Stimulated activated CD4-positive, alpha-beta T cell treated with anti-CD3 and anti-CD28 coated beads, TNF-alpha, amount 100 ng/mL, for 48 hours (primary cell): ENCODE measurements at places on chromosomes 16 and 17.
A peak's percentile ranks its signal among the peaks of the same experiment; 100 is the strongest.

- DNase-seq = no peak
These were observed 457.8 kb downstream of the HS3ST4 start for GRCh38 chr16:26149364-26150190.

GRCh38 chr17:18004345-18004744 is 31.7 kb downstream of the DRC3 start:
- DNase-seq = no peak

DNA sequence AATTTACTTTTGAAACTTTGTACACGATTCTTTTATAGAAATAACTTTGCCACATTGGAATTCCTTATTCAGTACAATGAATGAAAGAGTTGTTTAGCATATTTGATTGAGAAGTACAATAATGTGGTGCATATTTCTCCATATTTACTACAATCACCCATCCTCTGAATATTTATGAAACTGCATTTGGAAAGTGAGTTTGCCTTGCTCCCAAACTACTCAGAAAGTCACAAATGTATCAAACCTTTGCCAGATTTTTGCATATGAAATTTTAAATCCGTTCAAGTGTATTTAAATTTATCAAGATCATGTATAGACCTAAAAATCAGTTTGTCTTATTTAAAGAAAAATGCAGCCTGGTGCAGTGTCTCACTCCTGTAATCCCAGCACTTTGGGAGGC is 148.7 kb downstream of the CDH11 start:
- no peak for DNase-seq

DNA sequence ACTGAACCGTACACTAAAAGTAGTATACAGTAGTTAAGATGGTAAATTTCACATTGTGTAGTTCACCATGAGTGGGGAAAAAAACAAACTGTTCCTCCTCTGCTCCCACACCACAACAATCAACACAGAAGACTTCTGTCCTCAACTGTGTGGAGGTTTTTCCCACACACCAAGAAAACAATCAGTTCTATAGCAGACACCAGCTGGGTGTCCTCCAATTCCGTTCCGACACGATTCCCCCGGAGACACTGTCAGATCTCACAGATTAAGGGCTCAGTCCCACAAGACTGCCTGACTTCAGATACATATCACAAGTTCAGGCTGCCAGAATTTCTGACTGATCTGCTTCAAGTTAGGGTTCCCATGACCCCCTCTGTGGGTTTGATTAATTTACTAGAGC is 31.8 kb downstream of the BBS2 start:
- no peak for DNase-seq

- DNase-seq = no peak
These were observed 11.6 kb upstream of the GRB2 start for GRCh38 chr17:75417054-75417580.

GRCh38 chr17:73646409-73647300 is 2.4 kb upstream of the SDK2 start:
- DNase-seq = no peak

- DNase-seq = no peak
These were observed 26.8 kb upstream of the PIK3R6 start for GRCh38 chr17:8894202-8894671.

GRCh38 chr16:11298143-11298900 is 17.2 kb upstream of the PRM1 start:
- no peak for DNase-seq

DNA sequence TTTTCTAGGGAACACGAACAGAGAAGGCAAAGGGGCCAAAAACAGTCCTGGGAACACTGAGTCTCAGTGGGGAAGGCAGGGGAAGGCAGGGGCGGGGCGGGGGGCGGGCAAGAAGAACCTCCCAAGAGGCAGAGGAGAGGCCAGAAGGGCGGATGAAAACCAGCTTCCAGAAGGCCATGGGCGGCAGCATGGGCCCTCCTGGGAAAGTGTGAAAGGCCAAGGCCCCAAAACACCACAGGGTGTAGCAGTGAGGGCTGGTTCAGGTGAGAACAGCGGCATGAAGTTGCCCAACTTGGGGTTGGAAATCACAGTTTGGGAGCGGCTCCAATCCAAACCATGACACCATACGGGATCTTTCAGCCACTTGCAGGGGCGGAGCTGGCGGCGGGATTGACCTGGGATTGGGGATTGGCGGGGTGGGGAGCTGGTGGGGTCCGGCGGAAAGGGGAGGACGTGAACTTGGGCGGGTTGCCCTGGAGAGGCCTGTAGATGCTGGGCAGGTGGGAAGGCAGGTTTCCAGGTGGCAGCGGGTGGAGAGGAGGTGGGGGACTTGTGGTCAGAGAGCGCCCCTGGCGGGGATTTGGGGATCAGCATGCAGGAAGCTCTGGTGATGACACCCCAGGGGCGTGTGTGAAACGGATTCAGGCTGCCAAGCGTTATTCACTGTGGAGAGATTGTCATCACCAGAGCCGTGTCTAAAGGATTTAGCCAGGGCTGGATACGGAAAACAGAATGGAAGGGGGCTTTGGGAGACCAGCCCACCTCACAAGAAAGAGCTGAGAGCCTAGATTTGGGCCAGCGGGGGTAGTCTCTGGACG is 80.9 kb downstream of the ARHGAP23 start:
- peak; percentile 73 for DNase-seq

DNA sequence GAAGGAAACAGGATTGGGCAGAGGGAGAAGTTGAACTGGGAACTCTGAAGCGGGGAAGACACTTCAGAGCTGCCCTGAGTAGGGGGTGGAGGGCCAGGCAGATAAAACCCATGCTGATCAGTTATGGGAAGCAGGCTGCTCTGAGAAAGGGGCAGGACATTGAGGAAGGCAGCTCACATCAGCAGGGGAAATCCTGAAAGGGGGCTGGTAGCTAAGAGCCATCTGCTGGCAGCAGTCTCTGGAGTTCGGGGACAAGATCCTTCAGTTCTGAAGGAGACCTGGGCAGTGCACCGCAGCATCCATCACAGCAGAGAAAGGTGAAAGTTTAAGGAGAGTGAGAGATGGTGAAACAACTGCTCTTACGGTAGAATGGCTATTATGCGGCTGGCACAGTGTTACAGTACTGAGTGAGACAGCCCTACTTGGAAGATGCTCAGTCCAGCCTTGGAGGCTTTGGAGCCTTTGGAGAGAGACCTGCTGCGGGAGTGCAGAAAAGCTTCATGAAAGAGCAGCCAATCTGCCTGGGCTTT is 5.4 kb upstream of the KIF18B start:
- no peak for DNase-seq

- no peak for DNase-seq
These were observed 1340.3 kb upstream of the GOT2 start for GRCh38 chr16:60074378-60074777.

GRCh38 chr16:83807327-83807709 is 460 bp upstream of the HSBP1 start:
- DNase-seq = no peak

GRCh38 chr17:61009663-61010062 is 332.0 kb downstream of the BCAS3 start:
- no peak for DNase-seq

DNA sequence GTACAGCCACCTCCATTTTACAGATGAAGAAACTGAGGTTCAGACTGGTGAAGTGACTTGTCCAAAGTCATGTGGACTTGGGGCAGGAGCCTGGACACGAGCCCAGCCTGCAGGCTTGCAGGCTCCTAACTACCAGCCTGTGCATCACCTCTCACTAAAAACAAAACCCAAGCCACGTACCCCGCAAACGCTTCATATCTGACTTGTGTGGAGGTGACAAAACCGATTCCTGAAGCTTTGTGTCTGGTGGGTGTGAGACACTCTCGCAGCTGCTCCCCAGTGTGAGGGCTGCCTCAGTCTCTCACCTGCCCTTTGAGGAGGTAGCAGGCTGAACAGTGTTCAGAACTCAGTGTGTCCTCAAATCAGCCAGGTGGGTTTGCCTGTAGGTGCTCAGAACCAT is 8.4 kb downstream of the HNF1B start:
- no peak for DNase-seq

DNA sequence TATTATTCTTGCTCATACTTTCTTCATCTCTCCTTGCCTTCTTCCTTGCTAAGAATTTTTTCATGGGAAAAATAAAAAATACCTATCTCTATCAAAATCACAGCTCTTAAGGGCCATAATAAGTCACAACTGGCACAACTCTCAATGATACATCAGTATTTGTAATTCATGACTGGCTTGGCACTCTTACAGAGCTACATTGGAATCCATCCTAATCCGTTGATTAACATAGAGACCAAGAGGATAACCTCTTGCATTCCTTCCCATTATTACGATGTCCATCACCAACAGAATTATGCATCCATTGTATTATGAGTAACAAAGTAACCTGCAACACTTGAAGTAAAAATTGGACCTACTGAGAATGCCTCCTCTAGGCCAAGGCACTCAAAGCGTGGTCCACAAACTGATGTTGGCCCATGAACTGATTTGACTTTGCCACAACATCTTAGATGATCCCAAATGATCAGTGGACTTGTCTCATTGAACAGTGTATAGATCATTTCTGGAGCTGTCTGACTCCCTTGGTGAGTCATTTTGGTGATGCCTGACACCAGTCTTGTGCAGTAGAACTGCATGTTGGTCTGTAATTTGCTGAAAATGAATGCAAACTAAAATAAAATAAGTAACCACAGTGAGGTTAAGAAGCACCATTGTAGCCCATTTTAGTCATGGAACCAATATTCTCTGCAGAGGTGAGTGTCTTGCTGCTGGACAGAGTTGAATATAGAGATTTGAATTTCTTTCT is 163.2 kb downstream of the AXIN2 start:
- no peak for DNase-seq

GRCh38 chr16:17203424-17203823 is 267.3 kb downstream of the XYLT1 start:
- DNase-seq = no peak

DNA sequence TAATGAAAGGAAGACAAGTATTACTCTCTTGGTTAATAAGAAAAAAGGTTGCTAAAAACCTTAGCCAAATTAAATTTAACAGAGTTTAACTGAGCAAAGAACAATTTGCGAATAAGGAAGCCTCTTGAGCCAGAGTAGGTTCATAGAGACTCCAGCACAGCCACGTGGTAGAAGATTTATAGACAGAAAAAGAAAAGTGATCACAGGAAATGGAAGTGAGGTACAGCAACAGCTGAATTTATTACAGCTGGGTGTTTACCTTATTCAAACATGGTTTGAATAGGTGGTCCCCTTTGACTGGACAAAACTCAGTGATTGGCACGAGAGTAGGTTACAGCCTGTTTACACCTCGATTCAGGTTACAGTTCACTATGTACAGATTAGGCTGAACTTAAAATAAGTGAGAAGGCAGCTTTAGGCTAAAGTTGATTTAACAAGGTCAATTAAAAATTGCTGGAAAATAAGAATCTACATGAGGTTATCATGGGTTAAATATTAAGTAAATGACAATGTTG is 3.3 kb upstream of the CCL15 start:
- DNase-seq = no peak

GRCh38 chr16:50202926-50203624 is 50.0 kb downstream of the TENT4B start:
- no peak for DNase-seq

- DNase-seq = no peak
These were observed 17.4 kb downstream of the NXN start for GRCh38 chr17:962166-962565.

GRCh38 chr17:27993723-27994310 is 48.7 kb upstream of the NLK start:
- no peak for DNase-seq

- DNase-seq = no peak
These were observed 18.5 kb downstream of the MRM3 start for GRCh38 chr17:800446-801242.
